Aorta (tissue), 5 donors: ENCODE measurements at places on chromosomes 7 and 10. TPM values are rescaled to one million over a fixed set of nuclear protein-coding genes. Genes with fewer than 3 reads are reported as not detected.

- no peak for DNase-seq
- no peaks in the 10 kb centered on the region for H3K4me1 ChIP-seq
Observed at GRCh38 chr7:123601530-123601929, at the start of gene ASB15. ASB15 (plus strand) TSS chr7:123601821; CDS start chr7:123614503, 12,682 bp downstream.

- no peak for DNase-seq
- no peak overlapping the region for H3K4me3 ChIP-seq
- H3K4me1 ChIP-seq, result no peaks in the 10 kb centered on the region
- no peaks in the 10 kb centered on the region for H3K36me3 ChIP-seq
- no peaks in the 10 kb centered on the region for H3K27me3 ChIP-seq
Observed at GRCh38 chr7:42590771-42591310, 321.0 kb downstream of the C7orf25 start.

- DNase-seq, result no peak
- no peak overlapping the region for H3K4me3 ChIP-seq
- no peaks in the 10 kb centered on the region for H3K27me3 ChIP-seq
- H3K4me1 ChIP-seq, result no peaks in the 10 kb centered on the region
Observed at GRCh38 chr10:46097576-46098317, 51.7 kb upstream of the MSMB start.

DNA sequence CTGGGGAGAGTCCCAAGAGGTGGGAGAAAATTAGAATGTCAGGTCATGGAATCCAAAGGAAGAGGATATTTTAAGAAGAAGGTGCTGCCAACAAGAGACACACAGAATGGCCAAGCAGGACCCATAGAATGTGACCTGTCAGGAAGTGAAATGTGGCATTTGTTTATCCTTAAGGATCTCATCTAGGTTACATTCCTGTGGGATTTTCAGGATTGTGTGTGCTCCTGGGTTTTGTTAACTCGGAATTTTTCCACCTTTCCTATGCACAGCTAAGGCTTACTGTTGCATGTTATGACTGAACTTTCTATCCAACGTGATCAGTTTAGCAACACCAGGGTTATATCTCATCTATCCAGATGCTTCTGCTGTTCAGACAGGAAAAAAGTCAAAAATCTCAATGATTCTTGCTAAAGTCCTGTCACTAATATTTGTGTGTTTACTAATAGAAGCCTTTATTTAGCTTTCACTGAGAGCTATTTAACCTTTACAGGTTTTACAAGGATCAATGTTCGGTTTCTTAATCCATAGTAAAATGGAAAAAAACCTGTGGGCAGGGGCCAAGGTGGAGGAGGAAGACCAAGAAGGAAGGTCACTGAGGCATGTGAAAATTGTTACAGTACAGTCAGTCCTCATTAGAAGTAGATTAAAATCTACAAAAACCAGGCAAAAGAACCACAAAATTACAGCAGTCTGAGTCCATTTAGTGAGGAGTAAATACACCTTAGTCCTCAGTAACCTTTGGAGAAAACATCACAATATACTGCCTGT lies 437.8 kb upstream of the NPVF start:
- H3K36me3 ChIP-seq, result no peaks in the 10 kb centered on the region
- no peaks in the 10 kb centered on the region for H3K4me1 ChIP-seq
- H3K4me3 ChIP-seq, result no peak overlapping the region

DNA sequence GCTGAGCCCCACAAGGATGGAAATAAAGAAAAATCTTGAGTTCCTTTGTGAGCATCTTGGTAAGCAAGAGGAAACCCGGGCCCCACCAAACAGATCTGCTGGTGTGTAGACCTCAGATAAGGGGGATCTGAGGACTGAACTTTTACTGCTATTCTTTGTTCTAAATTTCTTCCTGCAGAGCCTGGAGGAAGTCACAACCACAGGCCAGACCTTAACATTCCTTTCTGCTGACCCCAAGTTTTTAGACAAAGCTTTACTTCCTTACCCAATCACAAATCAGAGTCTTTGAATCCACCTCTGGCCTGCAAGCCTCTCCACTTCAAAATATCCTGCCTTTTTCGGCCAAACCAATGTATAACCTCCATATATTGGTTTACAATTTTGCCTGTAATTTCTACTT lies 352.6 kb upstream of the AUTS2 start:
- H3K27ac ChIP-seq, result no peak overlapping the region
- H3K4me1 ChIP-seq, result no peaks in the 10 kb centered on the region
- no peak overlapping the region for H3K4me3 ChIP-seq
- no peaks in the 10 kb centered on the region for H3K27me3 ChIP-seq
- no peak for DNase-seq

GRCh38 chr7:44697136-44698045 lies 51.3 kb upstream of the ZMIZ2 start:
- H3K4me1 ChIP-seq, result no peaks in the 10 kb centered on the region
- no peak for DNase-seq
- H3K36me3 ChIP-seq, result peaks cover 2% of the 10 kb centered on the region
- H3K4me3 ChIP-seq, result no peak overlapping the region
- H3K27me3 ChIP-seq, result no peaks in the 10 kb centered on the region
- H3K27ac ChIP-seq, result no peak overlapping the region

DNA sequence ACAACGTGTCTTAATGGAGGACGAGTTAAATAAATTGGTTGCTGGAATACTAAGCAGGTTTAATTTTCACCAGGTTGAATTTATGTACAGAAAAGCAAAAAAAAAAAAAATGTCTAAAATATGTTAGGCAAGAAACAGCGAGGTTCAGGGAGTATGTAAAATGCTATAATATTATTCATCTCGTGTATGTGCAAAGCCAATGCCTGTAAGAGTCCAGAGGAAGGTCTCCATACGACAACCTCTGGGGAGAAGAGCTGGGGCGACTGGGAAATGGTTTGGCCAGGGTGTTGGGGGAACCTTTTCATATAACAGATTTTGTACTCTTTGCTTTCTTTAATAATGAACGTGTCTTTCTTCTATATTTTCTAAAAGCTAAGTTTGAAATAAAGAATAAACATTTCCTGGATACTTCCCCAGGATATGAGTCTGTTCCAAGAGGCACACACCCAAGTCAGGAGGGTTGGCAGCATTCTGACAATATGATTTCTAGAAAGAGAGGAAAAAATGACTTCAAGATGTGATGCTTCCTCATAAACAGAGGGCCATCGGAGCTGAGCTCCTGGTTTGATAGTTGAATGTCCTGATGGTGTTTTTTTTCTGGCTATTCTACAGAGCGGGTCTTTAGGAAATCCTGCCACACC lies 208.6 kb upstream of the MGMT start:
- no peak overlapping the region for H3K27ac ChIP-seq
- DNase-seq, result no peak
- H3K4me1 ChIP-seq, result no peaks in the 10 kb centered on the region
- H3K36me3 ChIP-seq, result no peaks in the 10 kb centered on the region
- no peak overlapping the region for H3K4me3 ChIP-seq
- H3K27me3 ChIP-seq, result no peaks in the 10 kb centered on the region

- no peaks in the 10 kb centered on the region for H3K36me3 ChIP-seq
- no peaks in the 10 kb centered on the region for H3K4me1 ChIP-seq
- no peak overlapping the region for H3K27ac ChIP-seq
- no peak overlapping the region for H3K4me3 ChIP-seq
Observed at GRCh38 chr7:66832531-66833351, 88.3 kb upstream of the TMEM248 start.

- no peak overlapping the region for H3K4me3 ChIP-seq
- H3K36me3 ChIP-seq, result no peaks in the 10 kb centered on the region
- no peaks in the 10 kb centered on the region for H3K27me3 ChIP-seq
- peaks cover 3% of the 10 kb centered on the region for H3K4me1 ChIP-seq
- H3K27ac ChIP-seq, result no peak overlapping the region
Observed at GRCh38 chr10:72261784-72262404, 11.8 kb upstream of the DDIT4 start.

DNA sequence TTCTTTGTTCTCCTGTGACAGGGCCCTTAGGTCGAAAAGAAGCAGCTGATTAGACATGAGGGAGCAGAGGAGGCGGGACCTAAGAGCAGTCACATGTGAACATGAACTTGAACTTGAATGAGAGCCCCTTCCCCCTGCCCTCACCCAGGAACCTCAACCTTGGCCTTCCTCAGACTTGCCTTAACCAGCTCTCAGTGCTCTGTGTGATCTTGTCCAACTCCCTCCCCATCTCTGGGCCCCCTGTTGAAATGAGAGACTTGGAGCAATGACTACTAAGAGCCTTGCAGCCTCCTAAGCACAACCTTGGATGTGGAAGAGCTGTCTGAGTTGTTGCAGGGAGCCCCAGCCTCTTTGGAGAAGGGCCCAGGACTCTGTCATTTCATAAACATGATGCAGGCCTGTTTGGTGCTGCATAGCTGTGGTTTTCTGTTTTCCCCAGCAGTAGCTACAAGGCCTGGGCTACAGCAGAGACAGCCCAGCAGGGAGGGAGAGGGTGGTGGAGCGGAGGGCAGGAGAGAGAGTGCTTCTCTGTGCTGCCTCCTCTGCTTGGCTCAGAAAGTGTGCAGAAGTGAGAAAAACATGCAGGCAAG lies 123.9 kb upstream of the ZMIZ1 start:
- no peaks in the 10 kb centered on the region for H3K36me3 ChIP-seq
- H3K27ac ChIP-seq, result no peak overlapping the region
- H3K27me3 ChIP-seq, result no peaks in the 10 kb centered on the region
- peak; percentile 74 for DNase-seq

- H3K4me3 ChIP-seq, result no peak overlapping the region
- no peaks in the 10 kb centered on the region for H3K36me3 ChIP-seq
- DNase-seq, result no peak
- no peaks in the 10 kb centered on the region for H3K4me1 ChIP-seq
- no peak overlapping the region for H3K27ac ChIP-seq
Observed at GRCh38 chr10:108753326-108753725, 1170.0 kb downstream of the XPNPEP1 start.

- no peaks in the 10 kb centered on the region for H3K36me3 ChIP-seq
- H3K27ac ChIP-seq, result no peak overlapping the region
- no peak for DNase-seq
- H3K4me1 ChIP-seq, result no peaks in the 10 kb centered on the region
- H3K27me3 ChIP-seq, result no peaks in the 10 kb centered on the region
Observed at GRCh38 chr7:103843689-103844480, 145.6 kb downstream of the RELN start.

GRCh38 chr10:90675621-90676020 lies 182.2 kb downstream of the HTR7 start:
- no peak overlapping the region for H3K4me3 ChIP-seq
- DNase-seq, result no peak
- no peaks in the 10 kb centered on the region for H3K36me3 ChIP-seq
- H3K27ac ChIP-seq, result no peak overlapping the region
- no peaks in the 10 kb centered on the region for H3K27me3 ChIP-seq

DNA sequence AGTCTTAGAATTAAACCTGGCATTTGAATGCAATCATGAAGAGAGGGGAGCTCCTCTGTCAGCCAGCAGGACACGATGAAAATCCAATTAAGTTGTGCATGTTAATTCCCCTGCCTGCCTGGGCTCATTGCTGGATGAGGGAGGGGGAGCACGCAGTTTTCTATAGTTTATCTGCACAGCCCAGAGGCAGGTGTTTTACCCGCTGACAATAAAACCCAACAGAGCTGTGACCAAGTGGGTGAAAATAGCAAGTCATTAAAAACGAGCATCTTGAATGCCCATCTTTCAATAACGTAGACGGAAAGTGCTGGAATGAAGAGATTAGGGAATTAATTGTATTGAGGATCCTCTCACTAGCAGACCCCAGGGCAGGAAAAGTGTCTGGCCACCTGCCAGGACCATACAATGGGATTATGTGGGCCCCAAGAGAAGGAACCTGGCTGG lies 100.1 kb upstream of the FAM20C start:
- H3K27me3 ChIP-seq, result no peaks in the 10 kb centered on the region
- H3K4me3 ChIP-seq, result no peak overlapping the region
- no peaks in the 10 kb centered on the region for H3K4me1 ChIP-seq
- no peak for DNase-seq
- H3K36me3 ChIP-seq, result no peaks in the 10 kb centered on the region

DNA sequence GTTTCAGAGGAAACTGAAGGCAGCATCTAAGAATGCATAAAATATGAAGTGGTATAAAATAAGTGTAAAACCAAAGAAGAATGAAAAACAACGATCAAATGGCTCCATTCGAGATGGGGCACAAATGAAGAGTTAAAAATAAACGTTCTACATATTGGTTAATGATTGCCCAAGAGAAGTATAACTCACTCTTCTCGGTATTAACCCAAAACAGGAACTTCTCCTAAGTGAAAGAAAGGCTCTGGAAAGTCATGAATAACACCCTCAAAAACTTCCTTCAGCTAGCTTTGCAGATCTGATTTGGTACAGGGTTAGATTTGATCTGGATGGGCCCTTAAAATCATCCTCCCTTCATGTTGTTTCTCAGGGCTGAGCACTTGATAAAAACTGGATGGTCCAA lies 94.3 kb upstream of the ADO start:
- H3K27ac ChIP-seq, result no peak overlapping the region
- DNase-seq, result no peak
- H3K27me3 ChIP-seq, result no peaks in the 10 kb centered on the region
- no peaks in the 10 kb centered on the region for H3K4me1 ChIP-seq

FGFBP3 gene
- 1.3 TPM for polyA plus RNA-seq

CASP7 gene
- 35.2 TPM for polyA plus RNA-seq

ADRB1 gene
- not detected for polyA plus RNA-seq

HTR5A gene
- not detected for polyA plus RNA-seq

TAS2R39 gene
- not detected for polyA plus RNA-seq

STK31 gene
- 0.13 TPM for polyA plus RNA-seq

PANK1 gene
- 4.5 TPM for polyA plus RNA-seq

CPA5 gene
- not detected for polyA plus RNA-seq

UNC5B gene
- 9.1 TPM for polyA plus RNA-seq

ANKRD61 gene
- not detected for polyA plus RNA-seq

TAS2R4 gene
- 0.15 TPM for polyA plus RNA-seq
